ENCODE measurements at places on chromosomes 5 and 9. TPM values are rescaled to one million over a fixed set of nuclear protein-coding genes. Genes with fewer than 3 reads are reported as not detected.

GRCh38 chr9:125514468-125514867, 192.5 kb downstream of the MAPKAP1 start:
- DNase-seq, result no peak

DNA sequence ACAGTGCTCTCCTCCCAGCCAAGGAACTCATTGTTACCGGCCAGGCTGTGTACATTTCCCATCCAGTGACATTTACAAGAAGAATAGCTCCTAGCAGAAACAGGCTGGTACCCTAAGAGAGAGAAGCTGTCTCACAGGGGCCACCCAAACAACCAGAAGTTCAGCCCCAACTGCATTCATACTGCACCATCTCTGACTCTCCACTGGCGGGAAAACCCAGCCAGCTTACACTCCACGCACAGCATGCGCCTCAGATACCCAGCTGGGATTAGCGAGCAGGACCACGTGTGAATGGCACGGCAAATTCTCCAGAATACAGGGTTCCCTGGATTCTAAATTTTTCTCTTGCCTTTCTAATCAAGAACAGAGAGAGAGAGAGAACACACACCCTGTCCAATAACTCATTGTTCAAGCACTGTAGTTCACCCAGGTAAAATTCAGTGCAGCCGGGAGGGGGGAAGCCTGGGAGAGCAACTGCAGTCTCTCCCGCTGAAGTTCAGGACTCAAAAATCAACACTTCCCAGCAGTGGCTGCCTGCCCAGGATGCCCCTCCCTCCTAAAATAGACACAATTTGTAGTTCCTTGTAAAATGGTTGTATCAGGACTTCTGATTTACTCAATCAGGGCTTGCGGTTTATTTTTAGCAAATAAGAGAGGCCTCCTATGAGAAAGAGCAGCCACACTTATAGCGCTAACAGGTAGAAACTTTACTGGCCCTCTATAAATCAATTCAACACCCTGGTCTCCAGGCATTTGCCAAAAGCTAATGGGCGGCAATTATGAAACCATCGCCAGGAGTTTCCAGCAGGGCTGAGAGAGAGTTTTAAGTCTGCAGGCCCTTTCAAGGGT, 2.2 kb downstream of the COL23A1 start:
- no peak for DNase-seq

- peak; percentile 95 for DNase-seq
Observed at GRCh38 chr9:115672477-115673316, 480.9 kb upstream of the PAPPA start.

GRCh38 chr5:168575391-168576372, 3.5 kb downstream of the PANK3 start:
- no peak for DNase-seq

GRCh38 chr9:89814340-89815040, 209.7 kb downstream of the GADD45G start:
- DNase-seq, result no peak

GRCh38 chr9:22100626-22101025, 91.5 kb upstream of the CDKN2B start:
- no peak for DNase-seq

DNA sequence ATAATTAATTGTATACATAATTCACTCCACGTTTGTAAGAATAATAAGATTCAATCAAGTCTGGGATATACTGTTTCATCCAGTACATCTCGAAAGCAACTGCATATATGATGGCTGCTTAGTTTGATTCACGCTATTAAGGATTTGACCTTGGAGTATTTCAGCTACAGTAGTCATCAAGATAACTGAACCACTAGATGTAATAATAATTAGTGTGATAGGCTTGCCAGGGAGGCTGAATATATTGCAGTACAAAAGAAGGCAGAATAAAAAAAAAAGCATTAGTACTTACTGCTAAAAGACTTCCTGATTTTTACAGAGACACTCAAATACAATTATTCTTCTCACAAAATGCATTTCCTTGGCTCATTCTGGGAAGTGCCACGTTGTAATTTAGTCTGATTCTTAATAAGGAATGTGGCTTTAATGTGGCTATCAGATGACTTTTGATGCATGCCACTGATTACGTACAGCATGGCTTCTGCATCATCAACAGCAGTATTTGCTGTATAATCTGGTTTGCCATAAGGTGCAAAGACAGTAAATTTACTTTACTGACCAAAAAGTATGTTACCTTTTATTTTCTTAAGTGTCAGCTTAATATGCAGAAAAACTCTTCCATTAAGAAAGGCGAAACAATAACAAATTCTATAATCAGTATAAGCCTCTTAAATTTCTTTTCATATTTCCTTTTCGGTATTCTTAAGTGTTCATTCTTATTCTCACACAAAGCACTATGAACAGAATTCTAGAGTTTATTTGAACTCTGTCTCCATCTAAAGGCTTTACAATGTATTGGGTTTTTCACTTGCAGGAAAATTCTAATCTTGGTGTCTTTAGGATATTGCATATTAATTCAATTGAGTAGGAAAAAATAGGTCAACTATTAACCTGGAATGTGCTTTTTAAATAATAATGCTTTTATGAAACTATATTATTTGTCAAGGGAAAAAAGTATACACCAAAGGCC, 166.4 kb downstream of the SLF1 start:
- DNase-seq, result no peak

The CDKN2B-AS1 gene
- 1.8 TPM for total RNA-seq

DNA sequence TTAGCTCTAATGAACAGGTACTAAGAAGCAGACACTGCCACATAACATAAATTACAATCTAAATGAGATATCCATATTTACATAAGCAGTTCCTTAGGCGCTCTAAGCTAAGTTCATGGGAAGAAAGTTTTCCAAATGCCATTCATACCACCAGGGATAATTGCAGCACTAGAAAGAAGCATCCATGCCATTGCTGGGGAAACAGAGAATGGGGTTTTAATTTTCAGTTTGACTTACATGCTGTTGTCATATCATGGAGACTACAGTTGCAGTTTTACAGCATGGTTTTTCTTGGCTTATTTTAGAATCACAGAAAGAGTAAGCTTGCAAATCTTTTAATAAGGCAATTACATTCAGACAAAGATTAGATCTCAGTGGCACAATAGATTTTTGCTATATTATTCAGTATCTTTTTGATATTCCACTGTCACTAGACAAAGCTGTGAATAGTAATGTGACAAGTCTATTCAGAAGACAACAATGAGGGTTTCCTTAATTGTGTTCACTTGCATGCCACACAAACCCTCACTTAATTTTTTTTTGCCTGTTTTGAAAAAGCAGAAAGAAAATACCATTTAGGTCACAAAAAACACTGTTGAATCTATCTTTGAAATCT, 108.4 kb upstream of the ELAVL2 start:
- no peak for DNase-seq

The ECSCR gene
- not detected for total RNA-seq

GRCh38 chr9:90476058-90476457, 166.6 kb downstream of the DIRAS2 start:
- DNase-seq, result no peak

- DNase-seq, result peak; percentile 99
Observed at GRCh38 chr9:121286973-121287741, 19.2 kb downstream of the GSN start.

DNA sequence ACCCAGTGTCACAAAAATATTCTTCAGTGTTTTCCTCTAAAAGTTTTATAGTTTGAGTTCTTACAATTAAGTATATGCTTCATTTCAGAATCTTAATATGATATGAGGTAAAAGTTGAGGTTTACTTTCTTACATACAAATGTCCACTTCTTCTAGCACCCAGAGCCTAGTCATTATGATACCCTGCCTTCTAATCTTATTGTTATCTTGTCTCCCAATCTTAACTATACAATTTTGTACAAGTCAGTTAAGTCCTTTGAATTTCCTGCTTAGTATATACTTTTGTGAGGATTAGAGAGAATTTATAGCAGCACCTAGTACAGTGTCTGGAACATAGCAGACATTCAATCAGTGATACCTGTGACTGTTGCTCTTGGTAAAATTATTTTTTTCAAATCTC, 29.3 kb downstream of the RAD50 start:
- DNase-seq, result no peak

GRCh38 chr9:115240676-115241075, 122.7 kb upstream of the TNC start:
- no peak for DNase-seq

GRCh38 chr9:75881761-75882160, 8.7 kb upstream of the PCSK5 start:
- no peak for DNase-seq

Data from mammary epithelial cell (primary cell).